ENCODE measurements at places on chromosomes 12 and 14.

DNA sequence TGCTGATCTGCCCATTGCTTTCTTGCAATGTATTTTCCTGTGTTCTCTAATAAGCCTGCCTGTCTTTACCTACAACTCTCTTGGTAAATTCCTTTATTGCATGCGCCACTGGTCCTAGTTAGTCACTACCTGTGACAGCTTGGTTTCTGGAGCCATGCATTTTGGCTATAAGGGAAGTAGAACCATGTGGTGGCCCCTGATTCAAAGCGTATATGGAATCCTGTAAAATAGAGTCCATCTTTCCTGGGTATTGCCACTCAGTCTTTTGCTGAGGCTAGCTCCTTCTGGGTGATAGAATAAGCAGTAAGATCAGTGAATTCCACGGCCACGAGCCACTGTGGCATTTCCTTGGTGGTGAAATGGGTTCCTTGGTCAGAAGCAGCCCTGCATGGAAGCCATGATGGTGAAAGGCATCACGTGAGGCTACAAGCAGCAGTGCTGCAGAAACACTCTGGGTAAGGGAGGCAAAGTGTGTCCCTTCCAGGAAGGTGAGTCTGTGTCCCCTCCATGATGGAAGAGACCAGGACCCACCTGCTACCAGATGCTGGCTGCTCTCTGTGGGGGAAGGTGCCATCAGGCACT lies 19.6 kb downstream of the TNFAIP2 start:
- H3K27ac ChIP-seq = no peak overlapping the region
- no peaks in the 10 kb centered on the region for H3K36me3 ChIP-seq
- no peak overlapping the region for H3K4me3 ChIP-seq
- DNase-seq = no peak
- H3K27me3 ChIP-seq = peaks cover 54% of the 10 kb centered on the region
- H3K4me1 ChIP-seq = peaks cover 3% of the 10 kb centered on the region

GRCh38 chr12:56529656-56530055 lies 8.0 kb downstream of the RBMS2 start:
- H3K4me3 ChIP-seq = no peak overlapping the region
- no peaks in the 10 kb centered on the region for H3K4me1 ChIP-seq
- H3K36me3 ChIP-seq = no peaks in the 10 kb centered on the region
- no peak for DNase-seq
- H3K27ac ChIP-seq = no peak overlapping the region

DNA sequence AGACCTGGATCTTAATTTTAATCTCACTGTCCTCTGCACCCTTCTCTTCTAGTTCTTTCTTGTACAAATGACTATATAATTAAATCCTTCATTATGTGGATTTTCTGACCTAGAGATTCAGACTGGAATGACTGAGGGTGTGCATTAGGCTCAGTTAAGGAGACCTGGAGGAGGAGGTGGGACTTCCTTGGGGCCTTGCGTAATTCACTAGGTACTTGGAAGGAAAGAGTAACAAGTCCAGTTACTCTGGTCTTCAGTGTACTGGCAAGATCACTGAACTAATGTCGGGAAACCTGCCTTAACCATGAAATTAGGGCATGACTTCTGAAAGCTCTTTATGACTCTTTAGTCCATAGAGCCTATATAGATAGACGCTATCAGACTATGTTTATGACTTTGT lies 441.4 kb downstream of the EGLN3 start:
- H3K27ac ChIP-seq = no peak overlapping the region
- no peak overlapping the region for H3K4me3 ChIP-seq
- no peaks in the 10 kb centered on the region for H3K27me3 ChIP-seq
- peaks cover 28% of the 10 kb centered on the region for H3K4me1 ChIP-seq
- H3K36me3 ChIP-seq = no peaks in the 10 kb centered on the region

DNA sequence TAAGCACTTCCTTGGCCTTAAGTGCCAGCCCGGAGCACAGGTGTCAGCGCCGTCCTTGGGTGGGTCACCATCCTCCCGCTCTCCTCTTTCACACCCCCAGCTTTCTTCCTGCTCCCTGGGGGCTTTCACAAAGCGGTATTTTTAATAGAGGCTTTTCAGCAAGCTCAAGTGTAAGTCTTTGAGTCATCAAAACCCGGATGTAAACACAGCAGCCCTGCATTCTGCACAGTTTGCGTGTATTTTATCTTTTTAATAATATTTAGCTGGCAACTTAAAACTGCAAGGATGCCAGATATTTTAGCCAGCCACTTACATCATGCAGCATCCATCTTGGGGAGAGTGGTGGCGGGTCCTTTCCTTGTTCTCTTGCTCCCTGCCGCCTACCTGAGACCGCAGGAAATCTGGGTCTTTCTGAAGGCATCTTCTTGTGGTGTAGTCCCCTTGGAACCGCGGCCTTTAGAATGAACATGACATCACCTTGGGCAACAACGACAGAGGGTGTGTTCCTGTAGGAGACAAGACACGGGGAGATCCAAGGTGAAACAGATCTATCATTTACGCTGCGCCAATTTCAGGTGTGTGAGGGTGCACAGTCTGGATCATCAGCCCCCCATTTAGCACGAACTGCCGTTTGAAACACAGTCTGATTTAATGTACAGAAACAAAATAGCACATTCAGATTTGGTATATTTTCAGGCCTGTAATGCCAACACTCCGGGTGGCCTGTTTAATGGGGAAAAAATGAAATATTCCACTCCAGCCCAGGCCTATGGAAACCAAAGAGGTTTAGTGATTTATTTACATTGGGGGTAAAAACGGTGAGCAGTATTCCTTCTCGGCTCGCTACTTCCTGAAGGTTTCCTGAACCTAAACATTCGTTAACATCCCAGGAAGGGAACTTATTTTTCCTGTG lies 12.5 kb upstream of the IRF2BPL start:
- DNase-seq = no peak
- H3K4me1 ChIP-seq = peaks cover 40% of the 10 kb centered on the region
- peak overlapping the region; percentile 35 for H3K4me3 ChIP-seq
- peaks cover 10% of the 10 kb centered on the region for H3K27me3 ChIP-seq

DNA sequence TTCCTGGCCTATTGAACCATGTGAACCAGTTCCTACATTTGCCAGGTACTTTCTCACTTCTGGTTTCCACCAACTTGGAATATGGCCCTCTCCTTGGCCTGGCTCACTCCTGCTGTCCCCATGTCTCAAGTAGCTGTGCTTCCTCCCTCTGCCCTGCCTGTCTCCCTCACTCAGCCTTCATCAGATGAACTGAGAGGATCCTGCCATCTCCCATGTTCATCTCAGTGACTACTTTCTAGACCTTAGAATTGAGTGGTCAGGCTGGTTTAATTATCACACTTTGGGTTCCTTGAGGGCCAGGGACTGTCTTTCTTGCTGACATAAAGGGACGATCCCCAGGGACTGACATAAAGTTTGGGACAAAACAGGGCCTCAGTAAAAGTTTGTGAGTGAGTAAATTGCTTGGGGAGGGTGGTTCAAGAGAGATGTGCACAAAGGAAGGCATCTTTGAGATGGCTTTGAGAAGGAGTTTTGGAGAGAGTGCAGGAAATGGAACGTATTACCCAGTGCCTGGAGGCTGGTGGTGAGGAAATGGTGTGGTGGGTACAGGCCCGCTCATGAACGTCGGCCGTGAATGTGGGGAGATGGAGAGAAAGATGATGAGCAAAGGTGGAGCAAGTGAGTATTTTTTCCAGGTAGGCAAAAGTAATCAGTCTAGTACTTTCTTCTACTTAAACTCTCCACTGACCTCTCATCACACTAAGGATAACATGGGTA lies 20.8 kb downstream of the DYRK2 start:
- no peak overlapping the region for H3K27ac ChIP-seq
- no peak overlapping the region for H3K4me3 ChIP-seq
- no peaks in the 10 kb centered on the region for H3K27me3 ChIP-seq
- peaks cover 3% of the 10 kb centered on the region for H3K4me1 ChIP-seq

DNA sequence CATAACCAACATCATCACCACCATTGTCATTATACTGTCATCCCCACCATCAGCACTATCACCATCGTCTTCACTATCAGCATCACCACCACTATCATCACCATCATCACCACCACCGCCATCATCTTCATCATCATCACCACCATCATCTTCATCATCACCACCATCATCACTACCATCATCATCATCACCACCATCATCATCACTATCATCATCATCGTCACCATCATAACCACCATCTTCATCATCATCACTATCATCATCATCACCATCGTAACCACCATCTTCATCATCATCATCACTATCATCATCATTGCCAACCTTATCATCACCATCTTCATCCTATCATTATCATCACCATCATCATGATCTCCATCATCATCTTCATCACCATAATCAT lies 39.0 kb downstream of the SVOP start:
- no peak overlapping the region for H3K27ac ChIP-seq
- H3K4me3 ChIP-seq = no peak overlapping the region
- H3K4me1 ChIP-seq = no peaks in the 10 kb centered on the region
- no peaks in the 10 kb centered on the region for H3K27me3 ChIP-seq
- H3K36me3 ChIP-seq = peaks cover 1% of the 10 kb centered on the region

DNA sequence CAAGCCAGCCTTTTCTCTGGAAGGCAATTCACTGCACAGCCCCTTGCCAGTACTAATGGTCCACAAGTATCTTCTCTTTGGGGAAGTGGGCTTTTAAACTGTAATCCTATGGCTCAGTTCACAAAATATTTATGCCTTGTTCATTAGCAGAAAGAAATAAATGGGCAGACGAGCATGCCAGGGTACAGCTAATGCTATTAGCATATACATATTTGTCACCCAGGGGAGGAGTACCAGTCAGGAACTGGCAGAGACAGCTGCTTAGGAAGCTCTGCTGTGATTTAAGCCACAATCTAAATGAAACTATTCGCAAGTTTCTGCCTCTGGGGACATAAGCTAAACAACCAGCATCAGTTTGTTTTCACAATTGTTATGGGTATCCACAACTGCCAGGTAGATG lies 113.4 kb upstream of the CCDC198 start:
- no peaks in the 10 kb centered on the region for H3K4me1 ChIP-seq
- H3K4me3 ChIP-seq = no peak overlapping the region
- no peak for DNase-seq

- no peak for DNase-seq
- no peak within 1 kb of the TSS for H3K4me3 ChIP-seq
- no peaks in the 10 kb centered on the region for H3K36me3 ChIP-seq
Observed at GRCh38 chr14:103928011-103928890, at the start of gene TDRD9. TSS of gene TDRD9 (plus strand) at chr14:103928456. CDS start at chr14:103928510, 54 bp downstream.

DNA sequence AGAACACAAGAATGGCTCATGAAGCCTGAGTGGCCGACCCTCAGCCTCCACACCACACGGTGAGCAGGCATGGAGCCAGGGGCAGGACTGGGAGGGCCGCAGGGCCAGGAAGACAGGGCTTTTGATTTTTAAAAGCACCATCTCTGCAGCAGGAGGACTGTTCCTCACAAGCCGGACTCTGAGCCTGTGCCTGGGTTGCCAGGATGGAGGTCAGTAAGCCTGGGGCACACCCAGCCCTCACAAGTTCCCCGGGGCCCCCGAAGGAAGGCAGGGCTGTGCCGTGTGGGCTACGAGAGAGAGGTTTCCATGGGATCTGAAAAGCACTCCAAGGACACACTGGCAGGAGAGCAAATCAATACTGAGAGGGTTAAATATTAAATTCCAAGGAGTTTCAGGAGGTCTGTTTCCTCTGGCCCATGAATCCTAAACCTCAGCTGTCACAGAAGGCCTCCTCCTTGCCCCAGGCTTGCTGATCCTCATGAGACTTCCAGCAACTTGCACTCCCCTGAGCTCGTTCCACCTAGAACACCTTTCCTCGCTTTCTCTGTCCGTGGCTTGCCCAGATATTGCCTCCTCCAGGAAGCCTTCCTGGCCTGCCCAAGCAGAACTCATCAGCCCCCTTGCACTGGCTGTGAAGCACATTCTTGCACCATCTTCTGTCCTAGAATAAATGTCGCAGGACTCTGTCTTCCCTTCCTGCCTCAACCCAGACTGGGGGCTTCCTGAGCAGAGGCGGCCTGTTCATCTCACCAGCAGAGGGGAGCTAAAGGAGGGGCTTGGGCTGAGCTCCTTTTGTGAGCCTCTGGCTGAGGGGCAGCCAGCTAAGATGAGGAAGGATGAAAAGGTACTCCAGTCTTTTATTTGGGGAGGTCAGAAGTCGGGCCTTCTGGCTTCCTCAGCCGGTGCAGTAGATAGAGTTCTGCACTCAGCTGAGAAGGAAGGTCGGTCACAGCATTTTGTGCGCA lies 64.6 kb downstream of the CCDC88C start:
- peaks cover 26% of the 10 kb centered on the region for H3K4me1 ChIP-seq
- peaks cover 18% of the 10 kb centered on the region for H3K36me3 ChIP-seq
- H3K27me3 ChIP-seq = no peaks in the 10 kb centered on the region
- H3K4me3 ChIP-seq = no peak overlapping the region

DNA sequence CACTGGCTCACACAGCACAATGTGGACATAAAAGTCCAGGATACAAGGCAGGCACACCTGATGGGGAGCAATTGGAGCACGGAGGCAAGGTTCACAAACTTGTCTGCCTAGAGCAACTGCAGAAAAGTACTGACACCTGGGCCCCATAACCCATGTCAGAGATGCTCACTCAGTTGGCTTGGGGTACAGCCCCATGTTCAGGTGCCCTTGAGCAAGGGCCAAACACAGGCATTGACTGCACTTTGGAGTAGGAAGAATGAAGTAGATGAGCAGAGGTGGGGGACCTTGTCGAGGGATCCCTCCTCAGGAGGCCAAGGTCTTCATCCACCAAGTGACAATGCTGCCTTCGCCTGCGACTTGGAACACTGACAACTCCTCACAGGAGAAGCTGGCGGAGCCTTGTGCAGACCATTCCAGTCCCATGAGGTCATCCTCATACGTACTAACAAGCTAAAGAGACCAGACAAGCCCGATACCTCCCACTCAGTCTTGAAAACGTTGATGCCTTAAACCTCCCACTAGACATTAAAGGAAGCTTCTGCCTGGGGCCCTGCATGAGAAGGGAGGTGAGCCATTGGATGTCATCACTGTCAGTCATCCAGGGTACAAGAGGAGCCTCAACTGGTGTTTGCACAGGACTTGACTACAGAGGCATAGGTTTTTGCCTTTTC lies 42.5 kb upstream of the C14orf180 start:
- no peaks in the 10 kb centered on the region for H3K36me3 ChIP-seq
- H3K4me3 ChIP-seq = no peak overlapping the region
- no peak for DNase-seq
- no peak overlapping the region for H3K27ac ChIP-seq
- H3K27me3 ChIP-seq = no peaks in the 10 kb centered on the region

DNA sequence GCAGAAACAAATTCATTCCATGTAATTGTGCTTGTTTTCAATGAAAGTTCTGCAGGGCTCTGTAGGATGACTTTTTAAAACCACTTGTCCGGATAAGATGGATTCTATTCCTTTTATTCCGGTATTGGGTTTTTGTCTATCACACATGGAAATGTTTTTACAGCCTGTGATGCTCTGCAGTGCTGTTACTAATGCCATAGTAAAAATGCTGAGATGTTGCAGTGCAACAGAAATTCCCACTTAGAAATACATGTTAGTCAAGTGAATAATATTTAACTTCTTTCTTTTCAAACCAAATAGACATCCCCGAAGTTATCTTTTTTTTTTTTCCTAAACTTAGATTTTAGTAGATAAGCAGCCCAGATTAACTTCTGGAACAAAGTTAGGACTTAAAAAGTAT lies 71.9 kb downstream of the RASSF8 start:
- no peak overlapping the region for H3K27ac ChIP-seq
- no peaks in the 10 kb centered on the region for H3K27me3 ChIP-seq
- H3K36me3 ChIP-seq = no peaks in the 10 kb centered on the region
- DNase-seq = no peak
- H3K4me1 ChIP-seq = no peaks in the 10 kb centered on the region
